ENCODE measurements at places on chromosomes 6 and 20. TPM values are rescaled to one million over a fixed set of nuclear protein-coding genes. Genes with fewer than 3 reads are reported as not detected.

GRCh38 chr6:138538390-138539031 is 39.2 kb upstream of the NHSL1 start:
- H3K4me3 ChIP-seq: no peak overlapping the region
- no peak for DNase-seq
- no peaks in the 10 kb centered on the region for H3K36me3 ChIP-seq

Gene PDE7B
- total RNA-seq: not detected

- DNase-seq: no peak
- peaks cover 50% of the 10 kb centered on the region for H3K4me1 ChIP-seq
- peak overlapping the region; percentile 88 for H3K27ac ChIP-seq
These were observed 31.8 kb downstream of the PIM1 start for GRCh38 chr6:37201726-37202125.

- H3K36me3 ChIP-seq: peaks cover 4% of the 10 kb centered on the region
- H3K4me3 ChIP-seq: no peak overlapping the region
- DNase-seq: no peak
- peaks cover 33% of the 10 kb centered on the region for H3K27me3 ChIP-seq
These were observed 13.0 kb downstream of the DYNLT2 start for GRCh38 chr6:169738204-169738975.

Gene OR2B3
- not detected for total RNA-seq

- no peak for DNase-seq
- H3K4me3 ChIP-seq: no peak overlapping the region
These were observed 18.9 kb downstream of the GCLC start for GRCh38 chr6:53526000-53526399.

GRCh38 chr6:7241709-7242645 is 71.0 kb downstream of the SSR1 start:
- DNase-seq: no peak
- H3K27me3 ChIP-seq: no peaks in the 10 kb centered on the region
- peaks cover 5% of the 10 kb centered on the region for H3K4me1 ChIP-seq
- no peaks in the 10 kb centered on the region for H3K36me3 ChIP-seq

GRCh38 chr6:152775428-152775827 is 24.8 kb downstream of the VIP start:
- no peak overlapping the region for H3K27ac ChIP-seq
- H3K4me3 ChIP-seq: no peak overlapping the region
- H3K4me1 ChIP-seq: no peaks in the 10 kb centered on the region
- H3K27me3 ChIP-seq: peaks cover 30% of the 10 kb centered on the region
- DNase-seq: no peak

- peak; percentile 70 for DNase-seq
- peak within 1 kb of the TSS; percentile 81 for H3K4me3 ChIP-seq
- no peaks in the 10 kb centered on the region for H3K36me3 ChIP-seq
- peaks cover 32% of the 10 kb centered on the region for H3K27me3 ChIP-seq
- no peak within 1 kb of the TSS for H3K27ac ChIP-seq
These were observed at the start of gene SLC4A11 for GRCh38 chr20:3239026-3239866. Gene SLC4A11 (minus strand): TSS chr20:3239190. CDS start chr20:3239137, 53 bp downstream.

DNA sequence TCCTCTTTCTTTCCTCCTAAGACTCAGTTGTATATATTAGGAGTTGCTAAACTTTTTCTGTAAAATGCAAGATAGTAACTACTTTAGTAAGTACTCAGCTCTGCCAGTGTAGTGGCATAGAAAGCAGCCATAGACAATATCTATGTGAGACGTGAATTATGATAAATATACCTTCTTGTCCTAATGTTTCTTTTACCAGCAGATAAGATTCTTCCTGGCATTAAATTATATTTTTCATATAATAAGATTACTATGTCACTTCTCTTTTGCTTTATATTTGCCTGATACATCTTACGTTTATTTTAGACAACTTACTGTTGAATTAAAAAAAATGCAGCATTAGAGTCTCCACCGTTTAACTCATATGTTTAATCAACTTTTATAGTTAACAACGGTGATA is 51.7 kb downstream of the HDGFL1 start:
- H3K27me3 ChIP-seq: no peaks in the 10 kb centered on the region
- no peak overlapping the region for H3K27ac ChIP-seq
- no peak for DNase-seq
- H3K4me3 ChIP-seq: no peak overlapping the region

DNA sequence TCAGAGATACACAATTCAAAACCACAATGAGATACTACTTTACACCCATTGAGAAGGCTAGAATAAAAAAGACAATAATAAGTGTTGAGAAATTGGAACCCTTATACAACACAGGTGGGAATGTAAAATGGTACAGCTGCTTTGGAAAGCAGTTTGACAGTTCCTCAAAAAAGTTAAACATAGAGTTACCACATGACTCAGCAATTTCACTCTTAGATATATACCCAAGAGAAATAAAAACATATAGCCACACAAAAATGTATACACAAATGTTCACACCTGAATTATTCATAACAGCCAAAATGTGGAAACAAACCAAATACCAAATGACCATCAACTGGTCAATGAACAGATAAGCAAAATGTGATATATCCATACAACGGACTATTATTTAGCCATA is 161.1 kb upstream of the PLN start:
- H3K4me3 ChIP-seq: no peak overlapping the region
- H3K4me1 ChIP-seq: no peaks in the 10 kb centered on the region
- DNase-seq: no peak
- no peaks in the 10 kb centered on the region for H3K36me3 ChIP-seq

Gene CST7
- total RNA-seq: 129 TPM

DNA sequence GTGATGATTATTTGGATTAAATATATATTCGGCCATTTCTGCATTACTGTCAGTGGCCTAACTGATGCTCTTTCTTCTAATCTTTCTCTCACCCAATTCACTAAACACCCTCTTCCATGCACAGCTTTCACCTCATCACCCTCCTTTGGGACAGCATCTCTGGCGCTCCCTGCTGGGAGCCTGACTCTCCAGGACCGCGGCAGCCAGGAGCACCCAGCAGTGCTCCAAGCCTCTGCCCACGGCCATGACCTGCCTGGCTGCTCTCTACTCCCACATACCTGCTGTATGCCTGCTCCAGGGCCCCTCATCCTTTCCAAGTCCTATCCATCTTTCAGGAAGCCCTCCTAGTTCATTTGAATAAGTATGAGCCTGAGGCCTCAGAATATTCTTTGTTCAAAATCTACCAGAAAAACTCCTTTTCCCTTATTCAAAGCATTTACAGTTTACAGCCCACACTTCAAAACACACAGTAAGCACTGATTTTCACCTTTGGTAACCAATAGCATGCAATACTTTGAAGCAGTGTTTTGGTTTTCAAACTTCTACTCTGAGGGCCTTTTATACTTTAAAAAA is 15.2 kb downstream of the CTCFL start:
- no peak overlapping the region for H3K4me3 ChIP-seq
- H3K4me1 ChIP-seq: no peaks in the 10 kb centered on the region
- H3K27me3 ChIP-seq: peaks cover 28% of the 10 kb centered on the region
- no peak for DNase-seq

GRCh38 chr20:48308882-48309281 is 518.9 kb downstream of the PREX1 start:
- no peaks in the 10 kb centered on the region for H3K4me1 ChIP-seq
- DNase-seq: no peak
- H3K36me3 ChIP-seq: no peaks in the 10 kb centered on the region
- peaks cover 18% of the 10 kb centered on the region for H3K27me3 ChIP-seq
- H3K4me3 ChIP-seq: no peak overlapping the region

DNA sequence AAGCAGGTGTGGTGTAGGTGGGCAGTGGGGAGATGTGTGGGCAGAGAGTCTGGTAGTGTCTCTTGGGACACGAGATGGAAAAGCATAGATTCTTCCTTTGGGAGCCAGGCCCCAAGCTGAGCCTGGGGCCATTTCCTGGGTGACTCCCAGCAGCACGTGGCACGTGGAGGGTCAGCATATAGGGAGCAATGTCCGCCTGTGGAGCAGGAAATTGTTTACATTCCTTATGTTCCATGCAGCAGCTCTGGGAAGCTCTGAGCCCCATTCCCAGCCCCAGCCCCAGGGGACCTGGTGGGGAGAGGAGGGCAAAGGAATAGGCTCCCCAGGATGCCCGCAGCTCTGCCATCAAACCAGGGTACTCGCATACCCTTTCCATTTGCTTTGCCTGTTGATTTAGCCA is 57.6 kb downstream of the DAAM2 start:
- no peak overlapping the region for H3K4me3 ChIP-seq
- DNase-seq: no peak
- peaks cover 12% of the 10 kb centered on the region for H3K27me3 ChIP-seq
- H3K36me3 ChIP-seq: no peaks in the 10 kb centered on the region
- H3K4me1 ChIP-seq: no peaks in the 10 kb centered on the region

DNA sequence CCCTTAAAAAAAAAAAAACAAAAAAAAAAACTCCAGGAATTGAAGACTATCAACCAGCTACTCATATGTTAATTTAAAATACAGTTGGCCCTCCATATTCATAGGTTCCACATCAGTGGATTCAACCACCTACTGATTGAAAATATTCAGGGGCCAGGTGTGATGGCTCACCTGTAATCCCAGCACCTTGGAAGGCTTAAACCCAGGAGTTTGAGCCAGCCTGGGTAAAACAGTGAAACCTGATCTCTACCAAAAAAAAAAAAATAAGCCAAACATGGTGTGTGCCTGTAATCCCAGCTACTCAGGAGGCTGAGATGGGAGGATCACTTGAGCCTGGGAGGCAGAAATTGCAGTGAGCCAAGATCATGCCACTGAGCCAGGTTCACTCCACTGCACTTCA is 72.4 kb upstream of the SMIM8 start:
- H3K36me3 ChIP-seq: peaks cover 16% of the 10 kb centered on the region
- no peak overlapping the region for H3K4me3 ChIP-seq
- no peaks in the 10 kb centered on the region for H3K27me3 ChIP-seq
- peaks cover 6% of the 10 kb centered on the region for H3K4me1 ChIP-seq
- peak overlapping the region; percentile 11 for H3K27ac ChIP-seq
- DNase-seq: no peak

- peaks cover 21% of the 10 kb centered on the region for H3K27me3 ChIP-seq
- H3K4me1 ChIP-seq: peaks cover 9% of the 10 kb centered on the region
- H3K4me3 ChIP-seq: no peak overlapping the region
- peak; percentile 81 for DNase-seq
These were observed 36.7 kb upstream of the AAR2 start for GRCh38 chr20:36199345-36200257.

DNA sequence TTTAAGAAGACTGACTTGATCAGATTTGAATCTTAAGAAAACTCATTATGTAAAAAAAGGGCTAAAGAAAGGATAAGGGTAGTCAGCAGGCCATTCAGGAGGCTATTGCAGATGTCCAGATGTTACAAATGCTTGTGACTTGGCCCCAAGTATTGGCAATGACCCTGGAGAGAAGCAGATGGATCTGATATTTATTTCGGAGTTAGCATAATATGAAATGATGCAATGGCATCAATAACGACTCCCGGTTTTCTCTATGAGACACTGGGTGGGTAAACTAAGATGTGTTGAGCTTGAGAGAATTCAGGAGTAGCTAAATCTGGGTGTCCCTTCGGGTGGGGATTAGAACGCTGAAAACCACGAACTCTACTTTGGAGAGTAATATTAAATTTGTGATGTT is 149.7 kb downstream of the LAMA2 start:
- H3K4me3 ChIP-seq: no peak overlapping the region
- H3K36me3 ChIP-seq: no peaks in the 10 kb centered on the region
- no peak overlapping the region for H3K27ac ChIP-seq
- DNase-seq: no peak
- no peaks in the 10 kb centered on the region for H3K4me1 ChIP-seq

DNA sequence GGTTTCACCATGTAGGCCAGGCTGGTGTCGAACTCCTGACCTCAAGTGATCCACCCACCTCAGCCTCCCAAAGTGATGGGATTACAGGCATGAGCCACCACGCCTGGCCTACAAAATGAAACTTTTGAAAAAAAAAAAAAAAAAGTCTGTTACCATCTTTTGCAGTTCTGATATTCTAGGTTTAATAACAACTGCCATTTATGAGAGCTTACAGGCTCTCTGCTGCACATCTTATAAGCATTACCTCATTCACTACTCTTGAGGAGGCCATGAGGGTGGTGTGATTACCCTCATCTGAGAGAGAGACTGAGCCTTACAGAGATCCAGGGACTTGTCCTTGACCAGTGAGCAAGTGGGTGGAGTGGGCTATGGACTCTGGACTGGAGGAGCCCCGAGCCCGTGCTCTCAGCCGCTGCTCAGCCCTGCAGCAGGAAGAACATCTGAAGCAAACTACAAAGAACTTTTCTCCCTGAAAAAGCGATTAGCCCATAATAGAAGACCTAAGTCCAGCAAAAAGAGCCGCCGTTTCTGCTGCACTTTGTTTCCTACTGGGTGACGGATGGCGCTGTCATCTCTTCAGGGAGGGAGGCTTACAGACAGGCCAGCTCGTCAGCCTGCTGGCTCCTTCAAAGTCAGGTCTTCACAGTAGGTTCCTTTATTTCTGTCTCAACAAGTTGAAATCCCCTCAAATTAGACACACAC is 119.8 kb upstream of the AKAP12 start:
- H3K4me1 ChIP-seq: no peaks in the 10 kb centered on the region
- H3K4me3 ChIP-seq: no peak overlapping the region
- H3K36me3 ChIP-seq: no peaks in the 10 kb centered on the region
- H3K27ac ChIP-seq: no peak overlapping the region

GRCh38 chr6:49205526-49205925 is 257.5 kb downstream of the MMUT start:
- H3K4me3 ChIP-seq: no peak overlapping the region
- H3K36me3 ChIP-seq: peaks cover 14% of the 10 kb centered on the region
- no peak for DNase-seq
- H3K27me3 ChIP-seq: no peaks in the 10 kb centered on the region

DNA sequence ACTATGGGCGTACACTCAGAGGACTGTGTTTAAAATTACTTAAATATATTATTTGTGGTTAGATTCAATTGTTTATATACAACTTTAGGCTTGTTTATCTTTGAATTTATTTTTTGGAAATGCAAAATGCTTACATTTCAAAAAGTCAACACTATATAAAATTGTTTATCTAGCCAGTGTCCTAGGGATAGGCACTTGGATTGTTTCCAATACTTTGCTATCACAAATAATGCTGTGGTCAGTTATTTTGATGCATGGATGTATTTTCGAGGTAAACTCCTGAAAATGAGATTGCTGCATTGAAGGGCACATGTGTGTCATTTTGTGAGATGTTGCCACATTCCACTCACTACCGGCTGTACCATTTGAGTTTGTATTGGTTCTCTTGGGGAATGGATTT is 213.9 kb downstream of the SLC24A3 start:
- peaks cover 4% of the 10 kb centered on the region for H3K27me3 ChIP-seq
- no peak overlapping the region for H3K27ac ChIP-seq
- H3K36me3 ChIP-seq: no peaks in the 10 kb centered on the region
- no peak overlapping the region for H3K4me3 ChIP-seq
- no peaks in the 10 kb centered on the region for H3K4me1 ChIP-seq

Gene SLA2
- total RNA-seq: 13.6 TPM

DNA sequence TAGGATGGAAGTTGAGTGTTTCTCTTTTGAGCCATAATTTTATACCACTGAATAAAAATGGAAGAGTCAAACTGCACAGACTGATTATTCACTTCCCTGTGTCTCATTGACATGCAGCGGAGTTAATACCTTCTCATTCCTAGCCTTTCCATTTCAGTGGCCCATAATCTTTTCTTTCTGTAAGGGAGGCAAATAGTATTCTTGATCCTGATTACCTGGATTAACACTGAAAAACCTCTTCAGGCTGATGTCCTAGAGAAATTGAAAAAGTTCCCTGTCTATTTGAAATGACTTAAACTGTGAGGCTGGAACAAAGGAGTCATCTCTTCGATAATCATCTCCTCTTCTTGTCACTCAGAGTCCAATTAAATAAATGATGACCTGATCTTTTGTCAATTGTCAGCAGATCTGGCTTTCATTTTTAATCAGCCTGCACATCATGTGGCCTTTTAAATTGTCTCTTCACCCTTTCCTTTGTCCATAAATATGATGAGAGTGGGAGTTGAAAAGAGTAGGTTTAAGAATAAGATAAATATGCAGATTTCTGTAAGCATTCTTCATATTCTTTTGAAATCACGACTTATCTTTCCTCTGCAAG is 713.0 kb downstream of the EPM2A start:
- H3K4me3 ChIP-seq: no peak overlapping the region
- H3K27ac ChIP-seq: no peak overlapping the region
- H3K27me3 ChIP-seq: peaks cover 16% of the 10 kb centered on the region
- DNase-seq: no peak
